Cortex of kidney (tissue), 1 donor: ENCODE measurements at places on chromosomes 12 and 14.

GRCh38 chr12:9969673-9970072 lies 1.5 kb upstream of the CLEC12A start:
- no peak for DNase-seq

DNA sequence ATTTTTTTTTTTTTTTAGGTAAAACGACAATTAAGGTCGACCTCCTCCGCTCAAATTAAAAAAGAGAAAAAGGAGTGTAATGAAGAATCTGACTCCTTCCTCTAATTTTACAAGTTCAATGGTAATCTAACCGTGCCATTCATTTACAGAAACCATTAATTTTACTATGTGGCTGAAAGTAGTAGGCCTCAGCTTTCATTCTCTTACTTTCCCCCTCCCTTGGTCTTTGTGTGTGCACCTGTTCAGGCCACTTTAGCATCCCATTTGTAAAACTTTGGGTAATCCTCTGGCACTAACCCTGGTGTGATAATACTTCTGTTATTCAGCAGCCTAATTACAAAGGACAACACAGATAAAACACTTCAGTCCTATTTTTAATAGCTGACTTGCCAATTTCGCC lies 128.1 kb downstream of the ASCL1 start:
- no peak for DNase-seq

DNA sequence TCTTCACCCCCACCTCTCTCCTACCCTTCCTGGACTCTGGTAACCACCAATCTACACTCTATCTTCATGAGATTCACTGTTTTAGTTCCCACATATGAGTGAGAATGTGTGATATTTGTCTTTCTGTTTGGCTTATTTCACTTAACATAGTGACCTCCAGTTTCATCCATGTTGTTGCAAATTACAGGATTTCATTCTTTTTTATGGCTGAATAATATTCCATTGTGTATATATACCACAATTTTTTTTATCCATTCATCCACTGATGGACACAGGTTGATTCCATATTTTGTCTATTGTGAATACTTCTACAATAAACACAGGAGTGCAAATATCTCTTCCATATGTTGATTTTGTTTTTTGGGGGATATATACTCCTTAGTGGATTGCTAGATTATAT lies 140.5 kb downstream of the OTOGL start:
- no peak for DNase-seq

DNA sequence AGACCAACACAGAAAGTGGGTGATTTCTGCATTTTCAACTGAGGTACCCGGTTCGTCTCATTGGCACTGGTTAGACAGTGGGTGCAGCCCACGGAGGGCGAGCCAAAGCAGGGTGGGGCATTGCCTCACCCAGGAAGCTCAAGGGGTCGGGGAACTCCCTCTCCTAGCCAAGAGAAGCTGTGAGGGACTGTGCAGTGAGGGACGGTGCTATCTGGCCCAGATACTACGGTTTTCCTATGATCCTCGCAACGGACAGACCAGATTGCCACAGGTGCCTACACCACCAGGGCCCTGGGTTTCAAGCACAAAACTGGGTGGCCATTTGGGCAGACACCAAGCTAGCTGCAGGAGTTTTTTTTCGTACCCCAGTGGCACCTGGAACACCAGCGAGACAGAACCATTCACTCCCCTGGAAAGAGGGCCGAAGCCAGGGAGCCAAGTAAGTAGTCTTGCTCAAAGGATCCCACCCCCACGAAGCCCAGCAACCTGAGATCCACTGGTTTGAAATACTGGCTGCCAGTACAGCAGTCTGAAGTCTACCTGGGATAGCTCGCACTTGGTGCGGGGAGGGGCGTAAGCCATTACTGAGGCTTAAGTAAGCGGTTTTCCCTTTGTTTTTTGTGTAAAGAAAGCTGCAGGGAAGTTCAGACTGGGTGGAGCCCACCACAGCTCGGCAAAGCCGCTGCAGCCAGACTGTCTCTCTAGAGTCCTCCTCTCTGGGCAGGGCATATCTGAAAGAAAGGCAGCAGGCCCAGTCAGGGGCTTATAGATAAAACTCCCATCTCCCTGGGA lies 25.5 kb upstream of the NAA30 start:
- DNase-seq = no peak

- no peak for DNase-seq
Measured at GRCh38 chr14:38873941-38874612, 229.0 kb downstream of the SEC23A start.

DNA sequence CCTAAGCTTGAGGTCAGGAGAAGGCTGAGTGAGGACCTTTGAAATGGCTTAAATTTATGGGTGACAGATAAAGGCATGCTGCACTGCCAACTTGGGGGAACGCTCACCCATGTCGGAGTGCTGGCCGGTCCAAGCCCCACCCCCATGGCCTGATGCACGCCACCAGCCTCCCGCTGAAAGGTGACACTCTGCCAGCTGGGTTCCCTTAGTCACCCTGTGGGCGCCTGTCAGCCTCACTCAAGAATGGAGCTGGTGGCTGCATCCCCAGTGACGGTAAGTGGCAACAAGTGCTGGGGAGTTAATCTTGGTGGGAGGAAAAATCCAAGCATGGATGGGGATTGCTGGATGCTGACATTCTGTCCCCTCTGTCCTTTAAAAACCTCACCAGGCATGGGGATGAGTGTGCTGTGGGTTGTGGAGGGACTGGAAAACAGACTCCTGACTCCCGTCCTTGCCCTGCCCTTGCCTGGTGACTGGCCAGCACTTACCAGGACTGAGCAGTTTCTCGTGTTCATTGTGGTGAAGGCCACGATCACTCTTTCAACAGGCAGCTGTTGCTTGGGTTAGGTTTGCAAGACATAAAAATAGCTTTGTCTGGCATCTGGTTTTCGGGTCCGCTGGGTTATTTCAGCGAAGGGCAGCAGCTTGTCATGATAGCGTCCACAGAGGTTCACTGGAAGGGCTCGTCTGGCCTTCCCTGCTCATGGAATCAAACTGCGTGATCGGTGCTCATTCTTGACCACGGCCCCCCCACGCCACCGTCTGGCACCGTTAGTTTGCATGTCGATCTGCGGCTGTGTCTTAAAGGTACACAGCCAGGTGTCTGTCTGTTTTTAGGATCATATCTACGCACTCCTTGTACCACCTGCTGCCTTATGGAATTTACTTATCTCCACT lies 15.0 kb downstream of the ACACB start:
- DNase-seq = no peak

GRCh38 chr14:50678163-50678562 lies 10.1 kb upstream of the SAV1 start:
- DNase-seq = no peak

- DNase-seq = no peak
Measured at GRCh38 chr14:102726191-102726949, 50.9 kb upstream of the TRAF3 start.

DNA sequence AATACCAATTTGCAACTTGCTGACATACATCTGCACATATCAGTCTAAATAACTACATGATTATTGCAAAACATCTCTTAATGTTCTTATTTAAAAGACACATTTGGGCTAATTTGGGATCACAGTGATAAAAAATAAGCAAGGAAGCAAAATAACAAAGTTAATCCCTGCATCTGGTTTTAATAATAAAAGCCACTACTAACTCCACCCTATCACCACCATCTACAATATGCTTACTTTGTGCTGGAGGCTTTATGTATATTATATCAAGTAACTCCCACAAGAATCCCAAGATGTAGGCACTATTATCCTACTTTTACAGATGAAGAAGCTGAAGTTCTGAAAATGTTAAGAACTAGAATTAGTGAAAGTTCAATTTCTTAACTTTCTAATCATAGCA lies 45.7 kb downstream of the TAOK3 start:
- DNase-seq = no peak

DNA sequence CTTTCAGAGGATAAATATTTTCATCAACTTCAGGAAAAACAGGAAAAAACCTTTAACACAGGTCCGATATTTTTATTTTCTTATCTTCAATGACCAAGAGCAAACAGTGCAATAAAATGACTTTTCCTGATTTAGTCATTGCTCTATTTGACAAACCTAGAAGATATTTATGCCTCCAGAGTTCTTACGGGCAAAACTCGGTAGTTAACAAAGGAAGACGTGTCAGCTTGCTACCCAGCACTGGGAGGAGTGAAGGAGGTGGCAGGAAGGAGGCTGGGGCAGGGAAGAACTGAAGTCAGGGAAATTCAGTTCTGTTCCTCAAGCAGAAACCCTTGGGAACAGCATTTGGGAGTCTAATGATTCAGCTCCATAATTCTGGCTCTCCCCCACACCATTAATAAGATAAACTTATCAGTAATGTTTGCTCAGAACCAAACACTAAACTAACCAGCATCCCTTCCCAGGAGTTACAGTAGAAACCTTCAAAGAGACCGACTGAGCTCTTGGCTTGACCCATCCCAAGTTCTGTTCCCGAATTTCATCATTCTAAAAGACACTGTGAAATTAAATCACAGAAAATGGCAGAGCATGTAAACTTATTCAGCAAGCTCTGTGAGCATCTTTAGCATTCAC lies 163.3 kb downstream of the APAF1 start:
- DNase-seq = no peak

DNA sequence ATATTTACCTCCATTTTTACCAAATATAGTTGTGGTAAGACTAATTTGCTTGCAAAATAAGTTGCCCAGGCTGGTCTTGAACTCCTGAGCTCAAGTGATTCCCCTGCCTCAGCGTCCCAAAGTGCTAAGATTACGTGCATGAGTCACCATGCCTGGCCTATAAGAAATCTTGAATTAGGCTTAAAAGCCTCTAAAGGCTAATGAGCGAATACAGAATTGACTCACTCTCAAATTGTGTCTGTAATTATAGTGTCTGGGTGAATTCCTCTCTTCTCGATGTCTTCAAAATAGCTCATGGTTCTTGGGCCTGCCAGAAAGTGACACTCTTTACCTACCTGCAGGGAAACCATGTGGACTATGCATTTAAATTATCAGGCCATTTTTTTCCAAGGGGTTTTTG lies 403.5 kb downstream of the SLC16A7 start:
- no peak for DNase-seq

DNA sequence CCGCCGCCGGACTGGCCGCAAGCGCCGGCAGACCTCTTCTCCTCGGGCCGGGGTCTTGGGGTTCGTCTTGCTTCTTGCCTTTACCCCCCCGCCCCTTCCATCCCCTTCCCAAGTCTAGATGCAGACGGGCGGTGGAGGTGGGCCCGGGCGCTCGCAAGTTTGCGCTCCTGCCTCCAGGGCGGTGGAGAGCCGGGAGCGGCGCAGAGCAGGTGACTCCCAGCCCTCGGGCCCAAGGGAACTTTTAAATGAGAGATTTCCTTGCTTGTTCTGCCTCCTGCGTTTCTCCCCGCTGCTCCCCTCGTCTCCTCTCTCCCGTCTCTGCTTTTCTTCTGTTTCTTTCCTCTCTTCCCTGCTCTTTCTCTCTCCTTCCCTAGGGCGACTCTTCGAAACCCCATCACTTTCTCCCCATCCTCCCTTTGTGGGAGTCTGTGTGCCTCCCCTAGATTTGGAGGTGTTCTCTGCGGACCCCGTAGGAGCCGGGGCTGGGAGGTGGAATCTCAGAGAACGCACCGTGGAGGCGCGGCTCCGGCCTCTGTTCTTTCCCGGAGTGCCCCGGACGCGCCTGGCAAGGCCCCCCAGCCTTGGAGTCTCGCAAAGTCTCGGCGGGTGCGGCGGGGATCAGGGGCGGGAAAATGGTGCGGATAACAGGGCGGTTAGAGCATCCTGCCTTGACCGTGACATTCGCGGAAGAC lies 114.7 kb upstream of the MYL2 start:
- DNase-seq = no peak

DNA sequence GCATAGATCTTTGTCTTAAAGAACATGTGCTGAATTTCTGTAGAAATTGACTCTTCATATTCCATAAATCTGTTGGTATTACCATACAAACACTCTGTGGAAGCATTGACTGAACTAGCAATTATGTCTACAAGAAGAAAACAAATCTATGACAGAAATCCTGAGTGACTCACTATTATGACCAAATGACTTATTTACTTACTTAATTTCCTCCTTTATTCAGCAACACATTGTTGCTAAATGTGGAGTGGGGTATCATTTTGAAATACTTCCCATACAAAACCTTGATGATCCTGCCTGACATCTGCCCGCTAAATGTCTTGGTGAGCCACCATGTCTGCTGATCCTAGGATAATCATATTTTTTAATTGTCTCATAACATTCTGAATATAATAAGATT lies 99.1 kb upstream of the SLCO1C1 start:
- no peak for DNase-seq

DNA sequence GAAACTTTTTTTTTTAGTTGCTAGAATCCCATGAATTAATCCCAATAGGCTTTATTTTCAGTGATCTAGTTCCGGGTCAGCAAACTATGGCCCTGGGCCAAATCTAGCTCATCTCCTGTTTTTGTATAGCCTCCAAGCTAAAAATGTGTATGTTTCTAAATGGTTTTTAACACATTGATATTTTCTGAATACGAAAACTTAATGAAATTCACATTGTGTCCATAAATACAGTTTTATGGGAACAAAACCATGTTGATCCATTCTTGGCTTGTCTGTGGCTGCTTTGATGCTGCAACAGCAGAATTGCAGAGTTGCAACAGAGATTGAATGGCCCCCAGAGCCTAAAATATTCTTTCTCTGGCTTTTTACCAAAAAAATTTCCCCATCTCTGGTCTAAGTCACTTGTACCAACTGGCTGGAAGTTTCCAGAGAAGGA lies 47.5 kb downstream of the ZNF664 start:
- no peak for DNase-seq

DNA sequence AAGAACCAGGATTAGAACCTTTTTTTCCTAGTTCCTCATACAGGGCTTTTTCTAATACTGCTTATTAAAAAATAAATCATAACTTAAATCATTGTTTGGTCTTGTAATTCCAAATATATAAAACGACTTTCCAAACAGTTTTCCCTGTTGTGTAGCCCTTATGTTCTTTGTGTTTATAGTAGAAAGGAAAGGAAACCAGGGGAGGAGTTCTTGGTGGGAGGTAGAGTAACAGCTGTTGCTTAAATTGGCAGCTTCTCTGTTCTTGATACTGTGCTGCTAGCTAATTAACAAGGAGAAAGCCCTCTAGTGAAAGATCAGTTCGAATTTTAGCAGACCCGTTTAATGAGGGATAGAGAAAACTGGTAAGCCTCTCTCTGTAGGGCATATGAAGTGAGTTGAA lies 15.0 kb downstream of the SRP54 start:
- DNase-seq = no peak

DNA sequence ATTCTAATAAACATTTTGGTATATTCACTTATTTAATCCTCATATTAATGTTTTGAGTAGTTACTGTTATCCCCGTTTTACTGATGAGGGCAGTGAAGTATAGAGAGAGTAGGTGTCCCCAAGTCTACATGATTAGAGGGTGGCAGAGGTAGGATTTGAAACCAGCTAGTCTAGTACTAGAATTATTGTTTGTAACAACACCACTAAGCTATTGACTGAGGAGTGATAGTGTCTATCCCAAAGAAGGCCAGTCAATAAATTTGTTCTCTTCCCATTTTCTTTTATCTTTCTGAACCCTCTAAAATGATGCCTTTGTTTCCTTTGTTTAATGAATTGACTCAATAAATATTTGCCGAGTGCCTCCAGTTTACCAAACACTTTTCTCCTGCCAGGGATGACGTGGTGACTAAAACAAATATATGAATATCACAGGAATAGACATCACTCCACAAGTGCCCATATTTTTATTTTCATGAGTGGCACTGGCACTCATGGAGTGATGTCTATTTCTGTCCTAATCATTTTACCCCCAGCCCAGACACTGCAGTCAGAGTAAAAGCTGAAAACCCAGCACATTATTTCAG lies 247.5 kb downstream of the SLC16A7 start:
- DNase-seq = no peak
